ENCODE measurements at places on chromosomes 7 and 10.

DNA sequence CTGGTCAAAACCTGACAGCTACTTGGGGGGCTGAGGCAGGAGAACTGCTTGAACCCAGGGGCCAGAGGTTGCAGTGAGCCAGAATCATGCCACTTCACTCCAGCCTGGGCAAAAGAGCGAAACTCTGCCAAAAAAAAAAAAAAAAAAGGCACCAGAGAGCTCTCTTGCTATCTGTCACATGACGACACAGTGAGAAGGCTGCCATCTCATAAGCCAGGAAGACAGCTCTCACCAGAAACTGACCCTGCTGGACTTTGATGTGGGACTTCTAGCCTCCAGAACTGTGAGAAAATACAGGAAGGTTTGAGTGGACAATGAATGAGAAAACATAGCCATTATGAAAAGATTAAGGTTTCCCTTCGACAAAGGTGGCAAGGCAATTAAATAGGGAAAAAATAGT lies 51.1 kb upstream of the KCNIP2 start:
- no peak for DNase-seq

GRCh38 chr7:144830024-144830785 lies 5.6 kb downstream of the TPK1 start:
- DNase-seq, result no peak

- no peak for DNase-seq
Measured at GRCh38 chr10:50432211-50433009, 181.1 kb upstream of the ASAH2 start.

DNA sequence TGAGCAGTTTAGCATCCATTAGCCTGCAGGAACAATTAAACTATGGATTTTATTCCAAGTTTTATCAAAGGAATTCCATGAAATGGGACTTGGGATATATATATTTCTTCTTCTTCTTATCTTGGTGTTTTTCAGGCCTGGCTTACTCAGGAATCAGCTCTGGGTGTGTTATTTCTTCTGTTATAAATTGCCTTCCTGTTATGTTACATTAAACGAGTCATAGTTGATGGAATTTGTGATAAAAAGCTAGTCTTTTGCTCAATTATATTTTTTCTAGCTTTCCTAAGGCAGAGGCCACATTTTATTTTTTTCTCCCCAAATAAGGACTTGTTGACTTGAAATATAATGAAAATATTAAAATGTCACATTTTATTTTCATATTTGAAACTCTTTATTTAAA lies 141.3 kb downstream of the EPC1 start:
- no peak for DNase-seq

- DNase-seq, result no peak
Measured at GRCh38 chr7:66668677-66669076, 40.0 kb downstream of the KCTD7 start.

GRCh38 chr7:35553519-35553918 lies 141.4 kb downstream of the HERPUD2 start:
- no peak for DNase-seq

GRCh38 chr10:127612-128432 lies 7.4 kb upstream of the ZMYND11 start:
- no peak for DNase-seq

- DNase-seq, result no peak
Measured at GRCh38 chr7:75868153-75868552, 10.7 kb upstream of the RHBDD2 start.

GRCh38 chr10:52639652-52640051 lies 132.9 kb downstream of the MBL2 start:
- no peak for DNase-seq

GRCh38 chr10:114313139-114313538 lies 74.1 kb downstream of the VWA2 start:
- DNase-seq, result no peak
